ENCODE measurements at places on chromosomes 1 and 21. TPM values are rescaled to one million over a fixed set of nuclear protein-coding genes. Genes with fewer than 3 reads are reported as not detected.

Gene MRAP
- polyA plus RNA-seq, result 0.33 TPM

Gene SH3BP5L
- polyA plus RNA-seq, result 25.0 TPM

Gene CZIB
- polyA plus RNA-seq, result 93.5 TPM

Gene CLSTN1
- 151 TPM for polyA plus RNA-seq

- no peak for DNase-seq
Measured at GRCh38 chr1:165549973-165550372, 6.2 kb downstream of the LRRC52 start.

GRCh38 chr1:189524501-189524900 lies 953.2 kb downstream of the BRINP3 start:
- no peak for DNase-seq

DNA sequence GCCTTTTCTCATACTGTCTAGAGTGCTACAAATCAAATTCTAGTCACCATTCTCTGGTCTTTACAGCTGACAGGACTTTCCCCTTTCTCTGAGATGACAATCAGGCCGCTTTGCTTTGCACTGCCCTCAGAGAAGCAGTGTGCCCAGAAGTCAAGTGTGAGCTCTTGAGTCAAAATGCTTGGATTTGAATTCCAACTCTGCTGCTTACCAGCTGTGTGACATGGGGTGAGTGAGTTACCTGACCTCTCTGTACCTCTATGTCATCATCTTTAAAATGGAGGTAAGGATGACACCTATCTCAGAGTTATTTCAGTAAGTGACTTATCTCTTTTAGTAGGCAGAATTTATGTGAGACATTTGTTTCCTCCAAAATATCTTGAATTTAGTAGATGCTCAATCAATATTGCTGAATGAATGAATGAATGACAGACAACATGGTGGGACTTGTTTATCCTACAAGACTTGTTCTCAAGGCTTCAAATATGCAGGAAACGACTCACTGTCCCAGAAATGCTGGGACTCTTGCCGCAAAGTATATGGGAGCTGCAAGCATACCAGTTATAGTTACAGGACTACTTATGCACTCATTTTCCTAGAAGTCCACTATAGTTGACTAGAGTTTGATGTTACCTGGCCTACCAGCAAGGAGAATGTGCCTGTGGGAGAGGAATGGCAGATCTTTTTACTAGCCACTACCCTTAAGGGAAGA lies 38.1 kb upstream of the A3GALT2 start:
- no peak for DNase-seq

DNA sequence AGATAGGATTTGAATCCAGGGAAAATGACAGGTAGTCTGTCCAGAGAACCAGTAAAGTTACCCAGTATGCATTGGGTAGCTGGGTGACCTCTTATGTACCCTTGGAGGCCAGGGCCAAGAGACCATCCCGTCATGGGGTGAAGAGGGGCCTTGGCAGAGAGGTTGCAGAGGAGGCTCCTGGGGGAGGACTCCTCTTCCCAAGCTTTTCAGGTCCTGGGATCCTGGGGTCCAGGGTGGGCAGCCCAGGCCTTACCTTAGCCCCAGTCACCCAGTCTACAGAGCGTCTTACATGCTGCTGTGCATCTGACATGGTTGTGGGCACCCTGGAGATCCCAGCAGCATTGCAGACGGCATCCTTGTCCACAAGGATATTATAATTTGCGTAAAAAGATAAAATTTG lies 14.0 kb downstream of the PMF1 start:
- DNase-seq, result no peak

- no peak for DNase-seq
Measured at GRCh38 chr1:1106510-1107221, 9.2 kb downstream of the C1orf159 start.

- no peak for DNase-seq
Measured at GRCh38 chr1:176733661-176734060, 270.7 kb downstream of the PAPPA2 start.

DNA sequence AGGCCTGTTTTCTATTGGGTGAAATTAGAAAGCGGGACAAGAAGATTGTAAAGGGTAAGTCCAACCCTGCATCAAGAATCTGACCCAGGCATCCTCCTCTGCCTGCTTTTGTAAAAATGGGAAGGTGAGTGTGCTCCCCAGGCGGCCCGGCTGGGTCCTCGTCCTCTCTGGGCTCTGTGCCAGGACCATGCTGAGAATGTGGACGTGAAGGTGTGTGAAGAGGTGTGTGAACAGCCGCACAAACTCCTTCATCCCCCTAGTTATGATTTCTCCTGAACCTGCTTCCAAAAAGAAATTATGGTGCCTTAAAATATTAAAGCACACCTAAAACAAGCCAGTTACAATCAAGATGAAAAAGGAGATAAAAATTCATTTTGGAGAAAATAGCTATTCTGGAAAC lies 185.7 kb downstream of the IGSF21 start:
- DNase-seq, result no peak

GRCh38 chr1:18662286-18662639 lies 31.6 kb downstream of the PAX7 start:
- no peak for DNase-seq

DNA sequence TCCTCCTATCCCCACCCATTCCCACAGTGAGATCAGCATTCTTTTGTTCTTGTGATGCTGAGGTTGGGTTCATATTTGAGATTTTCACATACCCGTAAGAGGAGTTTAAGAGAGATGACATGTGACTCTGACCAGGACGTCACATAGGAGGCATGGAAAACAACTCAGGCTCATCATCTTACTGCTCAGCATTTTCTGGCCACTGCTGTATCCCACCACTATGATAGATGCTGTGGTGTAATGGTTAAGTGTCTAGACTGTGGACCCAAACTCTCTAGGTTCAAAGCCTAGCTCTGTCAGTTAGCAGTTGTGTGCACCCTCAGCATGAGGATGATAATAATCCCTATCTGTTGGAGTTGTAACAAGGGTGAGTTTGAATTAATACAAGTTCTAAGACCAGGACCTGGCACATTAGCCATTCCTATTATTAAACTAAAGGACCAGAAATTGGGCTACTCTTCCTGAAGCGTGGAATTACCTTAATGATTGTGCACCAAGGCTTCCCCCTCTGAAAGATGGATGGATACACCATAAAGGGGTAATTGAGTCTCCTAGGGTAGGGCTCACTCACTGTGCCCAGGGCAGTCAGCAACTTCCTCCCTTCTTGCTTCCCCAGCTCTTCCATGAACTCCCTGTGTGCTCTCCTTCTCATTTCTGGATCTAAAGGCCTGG lies 40.9 kb downstream of the LGR6 start:
- no peak for DNase-seq
